Lower lobe of right lung (tissue), 2 donors: ENCODE measurements at places on chromosomes 6 and 20. TPM values are rescaled to one million over a fixed set of nuclear protein-coding genes. Genes with fewer than 3 reads are reported as not detected.
A peak's percentile ranks its signal among the peaks of the same experiment; 100 is the strongest.

The RIPOR2 gene
- 38.0 TPM for total RNA-seq

The CCN6 gene
- total RNA-seq: not detected

- H3K27me3 ChIP-seq: no peaks in the 10 kb centered on the region
- DNase-seq: no peak
- no peaks in the 10 kb centered on the region for H3K4me1 ChIP-seq
Observed at GRCh38 chr6:31239854-31240253, 32.0 kb downstream of the HLA-C start.

The BPI gene
- 0.44 TPM for total RNA-seq

DNA sequence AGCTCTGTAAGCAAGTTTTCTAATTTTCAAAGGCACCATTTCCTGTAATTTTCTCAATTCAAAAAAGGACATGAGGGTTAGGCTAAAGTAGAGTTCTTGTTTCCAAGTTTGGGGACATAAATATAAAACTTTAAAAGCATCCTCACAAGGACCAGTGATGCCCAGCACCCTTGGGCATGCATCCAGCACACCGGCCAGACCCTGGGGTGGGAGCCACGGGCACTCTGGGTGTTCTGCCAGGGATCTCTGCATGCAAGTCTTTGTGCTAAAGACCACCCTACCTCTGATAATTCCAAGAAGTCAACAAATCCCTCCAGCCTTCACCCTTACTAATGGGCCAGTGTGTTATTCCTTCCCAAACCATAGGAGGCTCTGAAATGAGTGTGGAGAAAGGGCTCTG, 46.5 kb downstream of the PLCG1 start:
- H3K36me3 ChIP-seq: peaks cover 24% of the 10 kb centered on the region
- no peak overlapping the region for H3K27ac ChIP-seq
- H3K27me3 ChIP-seq: no peaks in the 10 kb centered on the region
- H3K4me1 ChIP-seq: peaks cover 9% of the 10 kb centered on the region
- H3K4me3 ChIP-seq: no peak overlapping the region

DNA sequence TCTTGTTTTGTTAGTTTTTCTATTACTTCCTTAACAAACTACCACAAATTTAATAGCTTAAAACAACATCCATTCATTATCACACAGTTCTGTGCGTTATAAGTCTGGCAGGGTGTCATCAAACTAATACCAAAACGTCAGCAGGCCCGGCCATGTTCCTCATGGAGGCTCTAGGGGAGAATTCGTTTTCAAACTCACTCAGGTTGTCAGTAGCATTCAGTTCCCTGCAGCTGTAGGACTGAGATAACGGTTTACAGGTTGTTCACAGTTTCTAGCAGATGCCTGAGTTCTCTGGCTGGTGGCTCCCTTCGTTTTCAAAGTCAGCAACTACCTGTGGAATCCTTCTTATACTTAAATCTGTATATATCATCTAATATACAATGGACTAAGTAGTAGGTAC, 72.5 kb upstream of the PRSS16 start:
- no peak overlapping the region for H3K27ac ChIP-seq
- no peaks in the 10 kb centered on the region for H3K27me3 ChIP-seq
- H3K4me1 ChIP-seq: no peaks in the 10 kb centered on the region
- no peaks in the 10 kb centered on the region for H3K36me3 ChIP-seq
- H3K4me3 ChIP-seq: no peak overlapping the region

The FOXS1 gene
- 1.1 TPM for total RNA-seq

- H3K4me1 ChIP-seq: peaks cover 20% of the 10 kb centered on the region
- no peaks in the 10 kb centered on the region for H3K27me3 ChIP-seq
- no peak for DNase-seq
- no peak overlapping the region for H3K27ac ChIP-seq
Observed at GRCh38 chr20:51531141-51531710, 11.3 kb downstream of the NFATC2 start.

GRCh38 chr6:6886171-6886885, 221.4 kb upstream of the RREB1 start:
- no peaks in the 10 kb centered on the region for H3K27me3 ChIP-seq
- peak overlapping the region; percentile 81 for H3K27ac ChIP-seq
- peaks cover 29% of the 10 kb centered on the region for H3K4me1 ChIP-seq

The SPAG4 gene
- total RNA-seq: 4.2 TPM

The HCRTR2 gene
- total RNA-seq: not detected

DNA sequence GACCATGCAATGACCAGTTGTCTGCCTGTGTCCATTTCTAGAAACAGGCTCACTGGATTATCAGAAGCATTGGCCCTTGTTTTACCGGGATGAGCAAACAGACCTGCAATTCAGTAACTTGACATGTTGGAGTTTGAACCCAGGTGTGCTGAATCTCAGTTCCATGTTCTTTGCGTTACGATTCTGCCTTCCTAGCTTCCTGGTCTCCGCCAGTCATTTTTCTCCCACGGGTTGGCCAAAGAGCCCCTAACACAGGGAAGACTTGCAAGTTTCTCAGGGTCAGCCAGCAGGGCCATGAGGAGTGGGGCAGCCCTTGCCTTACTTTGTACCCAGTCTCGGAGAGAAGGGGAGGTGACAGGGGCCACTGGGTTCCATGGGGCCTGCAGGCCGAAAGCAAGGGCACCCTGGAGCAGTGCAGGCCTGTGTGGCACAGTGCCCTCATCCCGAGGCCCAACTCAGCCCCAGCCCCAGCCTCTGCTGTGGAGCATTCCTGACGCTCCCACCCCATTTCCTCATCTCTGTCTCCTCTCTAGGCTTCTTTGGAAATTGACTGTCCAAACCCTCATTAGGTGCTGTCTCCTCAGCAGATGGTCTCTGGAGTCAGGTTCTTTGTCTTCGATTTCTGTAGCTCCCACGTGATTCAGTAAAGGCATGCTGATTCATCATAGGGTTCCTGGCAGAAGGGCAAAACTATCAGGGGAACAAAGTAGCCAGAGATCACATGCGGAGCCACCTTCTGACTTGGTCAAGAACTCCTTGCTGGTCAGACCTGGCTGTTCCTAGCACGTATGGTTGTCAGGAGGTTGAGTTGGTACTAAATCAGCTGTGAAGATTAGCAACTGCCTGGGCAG, 23.6 kb downstream of the CDS2 start:
- H3K36me3 ChIP-seq: peaks cover 3% of the 10 kb centered on the region
- H3K4me1 ChIP-seq: peaks cover 49% of the 10 kb centered on the region
- no peak overlapping the region for H3K4me3 ChIP-seq

The LKAAEAR1 gene
- total RNA-seq: 0.97 TPM

The FGD2 gene
- total RNA-seq: 103 TPM

DNA sequence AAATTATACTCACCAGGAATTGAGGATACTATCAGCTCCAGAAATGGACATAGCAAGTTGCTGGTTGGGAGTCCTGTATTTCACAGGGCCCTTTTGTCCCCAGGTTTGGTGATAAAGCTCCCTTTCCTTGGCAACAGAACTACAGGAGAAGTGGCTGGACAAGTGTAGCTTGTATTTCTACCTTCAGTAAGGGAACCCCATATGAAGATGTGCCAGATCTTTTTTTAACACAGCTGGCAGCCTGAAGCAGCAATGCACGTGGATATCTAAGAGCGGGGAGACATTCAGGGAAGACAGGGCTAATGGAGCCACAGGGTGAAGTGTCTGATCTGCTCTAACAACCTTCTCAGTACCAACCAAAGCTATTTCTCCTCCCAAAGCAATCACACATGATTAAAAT, 373.9 kb upstream of the ID4 start:
- no peaks in the 10 kb centered on the region for H3K27me3 ChIP-seq
- DNase-seq: no peak
- peaks cover 11% of the 10 kb centered on the region for H3K4me1 ChIP-seq

GRCh38 chr6:118784641-118785164, 109.2 kb upstream of the ASF1A start:
- no peaks in the 10 kb centered on the region for H3K27me3 ChIP-seq
- no peak overlapping the region for H3K27ac ChIP-seq
- no peak overlapping the region for H3K4me3 ChIP-seq
- no peak for DNase-seq
- H3K36me3 ChIP-seq: no peaks in the 10 kb centered on the region

The PTK6 gene
- 4.2 TPM for total RNA-seq

DNA sequence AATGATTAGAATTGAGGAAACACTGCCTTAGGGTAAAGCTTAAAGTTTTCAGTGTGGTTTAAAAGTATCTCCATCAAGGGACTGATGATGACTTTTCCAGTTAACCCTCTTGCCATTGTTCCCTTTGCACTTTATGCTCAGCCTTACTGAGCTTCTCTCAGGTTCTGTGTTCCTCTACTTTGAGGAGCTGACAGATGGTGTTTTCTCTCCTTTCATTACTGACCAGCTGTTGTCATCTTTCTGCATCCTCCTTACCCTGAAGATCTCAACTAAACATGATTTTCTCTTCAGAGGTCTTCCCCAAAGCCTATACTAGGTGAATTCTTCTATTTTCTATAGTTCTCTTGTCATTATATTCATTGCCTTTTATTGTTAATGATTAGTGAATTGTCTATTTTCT, 475.6 kb upstream of the SYNCRIP start:
- no peaks in the 10 kb centered on the region for H3K4me1 ChIP-seq
- no peaks in the 10 kb centered on the region for H3K27me3 ChIP-seq
- H3K27ac ChIP-seq: no peak overlapping the region
- no peak for DNase-seq

- no peaks in the 10 kb centered on the region for H3K4me1 ChIP-seq
- H3K27ac ChIP-seq: no peak overlapping the region
- H3K36me3 ChIP-seq: no peaks in the 10 kb centered on the region
- no peak for DNase-seq
- H3K27me3 ChIP-seq: peaks cover 5% of the 10 kb centered on the region
- H3K4me3 ChIP-seq: no peak overlapping the region
Observed at GRCh38 chr20:2402271-2402980, 21.7 kb downstream of the TGM6 start.

GRCh38 chr6:162363757-162364156, 363.8 kb downstream of the PRKN start:
- no peaks in the 10 kb centered on the region for H3K4me1 ChIP-seq
- no peak overlapping the region for H3K4me3 ChIP-seq
- H3K27ac ChIP-seq: no peak overlapping the region
- DNase-seq: no peak
- H3K36me3 ChIP-seq: no peaks in the 10 kb centered on the region

DNA sequence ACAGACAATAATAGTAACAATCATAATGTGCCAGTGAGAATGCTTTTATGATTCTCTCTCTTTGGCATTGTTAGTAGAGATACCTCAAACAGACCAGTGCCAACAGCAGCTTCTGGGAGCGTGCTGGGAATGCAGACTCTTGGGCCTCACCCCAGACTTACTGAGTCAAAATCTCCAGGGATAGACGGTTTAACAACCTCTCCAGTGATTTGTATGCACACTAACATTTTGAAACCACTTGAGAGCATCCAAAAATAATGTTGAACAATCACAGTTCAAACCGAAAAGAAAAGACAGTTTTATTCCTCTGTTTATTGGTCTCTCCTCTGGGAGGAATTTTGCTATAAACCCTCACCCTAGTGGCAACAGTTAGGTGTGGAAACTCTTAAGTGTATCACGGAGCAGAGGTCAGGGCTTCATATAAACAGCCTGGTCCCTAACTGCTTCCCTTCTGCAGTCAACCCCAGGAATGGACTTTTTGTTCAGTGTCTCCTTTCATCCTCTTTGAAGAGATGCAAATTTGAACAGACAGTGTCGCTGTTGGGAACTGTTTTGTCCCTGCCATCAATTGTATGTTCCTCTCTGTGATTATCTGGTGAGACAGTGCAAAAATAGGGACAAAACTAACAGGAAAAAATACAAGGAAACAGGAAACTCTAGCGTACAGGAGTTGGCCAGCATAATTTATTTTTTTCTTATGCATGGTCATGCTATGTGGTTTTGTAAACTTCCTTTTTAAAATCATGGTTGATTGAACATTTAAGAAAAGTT, 162.4 kb upstream of the BTBD3 start:
- no peaks in the 10 kb centered on the region for H3K27me3 ChIP-seq
- no peak overlapping the region for H3K27ac ChIP-seq
- DNase-seq: no peak
- H3K36me3 ChIP-seq: no peaks in the 10 kb centered on the region
- H3K4me1 ChIP-seq: no peaks in the 10 kb centered on the region

The TRIM31 gene
- 0.62 TPM for total RNA-seq

- no peak overlapping the region for H3K27ac ChIP-seq
- no peak overlapping the region for H3K4me3 ChIP-seq
- no peaks in the 10 kb centered on the region for H3K36me3 ChIP-seq
- DNase-seq: no peak
- H3K27me3 ChIP-seq: peaks cover 4% of the 10 kb centered on the region
Observed at GRCh38 chr6:40727271-40727670, 140.1 kb upstream of the LRFN2 start.

The KCNB1 gene
- 0.53 TPM for total RNA-seq

DNA sequence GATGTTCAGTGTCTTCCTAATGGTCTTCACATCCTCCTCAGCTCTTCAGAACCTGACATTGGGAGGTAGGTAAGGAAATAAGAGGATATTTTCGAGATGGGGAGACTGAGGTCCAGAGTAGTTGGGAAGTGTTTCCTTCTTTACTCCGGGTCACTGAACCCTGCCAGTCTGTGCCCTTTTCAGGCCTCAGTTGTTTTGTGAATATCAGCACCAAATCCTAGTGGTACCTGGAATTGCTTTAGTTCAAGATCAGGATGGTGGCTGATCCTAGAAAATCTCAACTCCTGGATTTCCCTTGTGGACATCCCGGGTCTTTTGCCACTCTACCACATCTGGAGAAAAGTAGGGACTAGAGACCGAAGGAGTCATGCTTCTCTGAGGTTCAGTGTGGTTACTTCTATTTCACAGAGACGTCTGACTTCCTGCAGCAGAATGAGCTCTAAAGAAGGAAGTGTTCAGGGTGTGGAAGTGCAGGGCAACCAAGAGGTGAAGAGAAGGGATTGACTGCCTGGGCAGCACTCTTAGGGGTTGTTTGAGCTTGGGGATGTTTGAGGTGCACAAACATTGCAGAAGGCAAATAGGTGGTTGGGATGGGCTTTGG, 995 bp downstream of the STK4 start:
- DNase-seq: no peak
- peaks cover 7% of the 10 kb centered on the region for H3K36me3 ChIP-seq
- peaks cover 39% of the 10 kb centered on the region for H3K4me1 ChIP-seq

GRCh38 chr6:128574402-128574801, 54.0 kb upstream of the PTPRK start:
- H3K36me3 ChIP-seq: no peaks in the 10 kb centered on the region
- H3K4me1 ChIP-seq: no peaks in the 10 kb centered on the region
- DNase-seq: no peak
- no peak overlapping the region for H3K27ac ChIP-seq

GRCh38 chr6:5167501-5167900, 82.4 kb downstream of the PPP1R3G start:
- no peak overlapping the region for H3K27ac ChIP-seq
- no peaks in the 10 kb centered on the region for H3K36me3 ChIP-seq
- H3K27me3 ChIP-seq: no peaks in the 10 kb centered on the region
- no peak overlapping the region for H3K4me3 ChIP-seq
- DNase-seq: no peak

The LINC00237 gene
- total RNA-seq: not detected

The ANKRD66 gene
- total RNA-seq: 4.0 TPM

DNA sequence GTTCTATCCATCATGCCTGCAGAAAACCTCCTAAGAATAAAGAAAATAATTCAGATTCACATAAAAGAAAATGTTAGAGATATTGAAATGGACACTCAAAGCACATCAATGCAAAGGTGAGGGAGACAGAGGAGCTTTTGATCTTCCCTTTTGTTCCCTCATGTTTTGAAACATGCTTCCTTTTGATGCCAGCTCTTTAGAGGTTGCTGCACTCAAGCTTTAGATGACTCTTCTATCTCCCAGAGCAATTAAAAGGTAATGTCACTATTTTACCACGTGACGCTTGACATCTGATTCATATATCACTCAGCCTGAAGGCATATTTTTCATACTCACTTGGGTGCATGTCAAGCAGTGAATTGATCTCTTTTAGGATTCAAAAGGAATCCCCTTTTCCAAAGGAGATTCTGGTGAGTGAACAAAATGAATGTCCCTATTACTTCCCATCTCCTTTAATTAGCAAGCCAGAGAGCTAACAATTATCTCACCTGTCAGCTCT, 1026.7 kb downstream of the KIF16B start:
- H3K4me3 ChIP-seq: no peak overlapping the region
- no peaks in the 10 kb centered on the region for H3K27me3 ChIP-seq
- H3K36me3 ChIP-seq: no peaks in the 10 kb centered on the region
- no peak for DNase-seq
- no peaks in the 10 kb centered on the region for H3K4me1 ChIP-seq
